B cell (primary cell): ENCODE measurements at places on chromosomes 1 and 21.

DNA sequence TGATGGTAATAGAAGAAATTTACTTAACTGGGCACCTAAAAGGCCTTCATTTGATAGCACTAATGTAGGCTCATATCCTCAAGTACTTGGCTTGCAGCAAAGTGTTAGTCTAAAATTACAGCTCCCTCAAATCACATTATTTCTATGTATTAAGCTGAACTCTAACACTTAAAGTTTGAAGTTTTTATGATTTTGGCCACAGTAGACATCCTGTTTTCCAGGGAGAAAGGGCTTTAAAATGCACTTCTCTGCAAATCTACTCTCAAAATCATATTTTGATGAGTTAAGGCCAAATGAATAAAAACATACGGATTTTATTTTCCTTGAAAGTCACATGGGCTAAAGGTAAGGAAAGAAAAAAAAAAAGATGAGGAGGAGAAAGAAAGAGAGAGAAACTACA, 575.5 kb downstream of the PLPP3 start:
- no peak for DNase-seq
- no peaks in the 10 kb centered on the region for H3K36me3 ChIP-seq
- H3K4me1 ChIP-seq, result no peaks in the 10 kb centered on the region
- no peaks in the 10 kb centered on the region for H3K27me3 ChIP-seq

DNA sequence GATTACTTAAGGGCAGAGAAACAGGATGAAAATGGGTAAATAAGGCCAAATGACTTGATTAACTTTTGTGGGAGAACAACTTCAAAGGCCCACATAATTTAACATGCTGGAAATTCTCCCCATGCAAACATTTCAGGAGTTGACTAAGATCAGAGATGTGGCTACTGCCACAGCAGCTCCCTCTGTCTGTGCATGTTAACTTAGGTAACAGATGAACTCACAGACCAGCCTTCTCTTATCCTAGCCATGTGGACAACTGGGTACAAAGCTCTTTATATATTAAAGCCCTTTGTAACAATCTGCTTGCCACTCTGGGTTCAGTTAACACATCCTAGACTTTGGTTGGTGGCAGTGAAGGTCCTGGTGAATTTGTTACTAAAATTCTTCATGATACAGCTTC, 33.2 kb downstream of the BEND5 start:
- H3K4me1 ChIP-seq, result no peaks in the 10 kb centered on the region
- no peak for DNase-seq
- H3K36me3 ChIP-seq, result peaks cover 19% of the 10 kb centered on the region
- H3K27ac ChIP-seq, result no peak overlapping the region
- no peaks in the 10 kb centered on the region for H3K27me3 ChIP-seq

- H3K36me3 ChIP-seq, result no peaks in the 10 kb centered on the region
- H3K4me1 ChIP-seq, result peaks cover 20% of the 10 kb centered on the region
- H3K27ac ChIP-seq, result no peak overlapping the region
- no peak for DNase-seq
- H3K4me3 ChIP-seq, result no peak overlapping the region
- H3K27me3 ChIP-seq, result no peaks in the 10 kb centered on the region
Observed at GRCh38 chr1:246583056-246583440, 16.8 kb downstream of the CNST start.

DNA sequence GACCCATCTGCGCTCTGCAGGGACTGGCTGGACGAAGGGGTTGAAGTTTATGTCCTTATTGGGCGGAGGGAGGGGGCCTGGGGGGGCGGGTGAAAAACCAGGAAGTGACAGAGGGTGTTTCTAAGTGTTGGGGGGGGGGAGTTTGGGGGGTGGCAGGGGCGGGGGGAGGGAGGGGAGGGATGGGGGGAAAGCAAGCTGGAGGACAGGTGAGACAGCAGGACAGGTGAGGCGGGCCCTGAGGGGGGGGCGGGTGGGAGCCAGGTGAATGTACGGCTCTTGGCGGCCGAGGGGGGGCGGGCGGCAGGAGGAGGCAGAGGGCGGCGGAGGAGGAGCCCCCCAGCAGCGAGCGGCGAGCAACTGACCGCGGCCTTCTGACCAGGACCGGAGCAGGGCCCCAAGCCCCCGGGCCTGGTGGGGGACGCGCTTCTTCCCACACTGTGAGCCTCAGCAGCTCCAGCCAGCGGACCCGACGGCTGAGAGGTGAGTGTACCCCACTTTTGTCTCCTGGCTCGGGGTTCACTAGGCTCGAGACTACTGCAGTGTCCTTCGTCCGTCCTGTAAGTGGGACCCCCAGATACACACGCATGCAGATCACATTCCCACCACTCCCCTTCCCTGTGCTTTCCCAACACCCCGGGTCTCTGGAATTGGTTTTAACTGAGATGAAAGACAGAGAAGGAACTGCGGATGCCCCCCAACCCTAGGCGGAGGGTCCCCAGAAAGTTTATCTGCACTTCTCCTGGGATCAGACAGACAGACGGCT, at the start of gene ZBTB7B:
ZBTB7B (plus strand) TSS at position 339 of the 763 bp plus-strand sequence. CDS start 11,859 bp downstream, outside the sequence.
- H3K4me3 ChIP-seq, result peak within 1 kb of the TSS; percentile 86
- H3K27me3 ChIP-seq, result no peaks in the 10 kb centered on the region
- H3K36me3 ChIP-seq, result no peaks in the 10 kb centered on the region
- peak within 1 kb of the TSS; percentile 80 for H3K27ac ChIP-seq
- peaks cover 57% of the 10 kb centered on the region for H3K4me1 ChIP-seq

GRCh38 chr1:88647249-88647645, 36.8 kb upstream of the PKN2 start:
- no peak overlapping the region for H3K27ac ChIP-seq
- H3K4me1 ChIP-seq, result no peaks in the 10 kb centered on the region
- no peak overlapping the region for H3K4me3 ChIP-seq
- DNase-seq, result no peak
- H3K27me3 ChIP-seq, result peaks cover 2% of the 10 kb centered on the region

DNA sequence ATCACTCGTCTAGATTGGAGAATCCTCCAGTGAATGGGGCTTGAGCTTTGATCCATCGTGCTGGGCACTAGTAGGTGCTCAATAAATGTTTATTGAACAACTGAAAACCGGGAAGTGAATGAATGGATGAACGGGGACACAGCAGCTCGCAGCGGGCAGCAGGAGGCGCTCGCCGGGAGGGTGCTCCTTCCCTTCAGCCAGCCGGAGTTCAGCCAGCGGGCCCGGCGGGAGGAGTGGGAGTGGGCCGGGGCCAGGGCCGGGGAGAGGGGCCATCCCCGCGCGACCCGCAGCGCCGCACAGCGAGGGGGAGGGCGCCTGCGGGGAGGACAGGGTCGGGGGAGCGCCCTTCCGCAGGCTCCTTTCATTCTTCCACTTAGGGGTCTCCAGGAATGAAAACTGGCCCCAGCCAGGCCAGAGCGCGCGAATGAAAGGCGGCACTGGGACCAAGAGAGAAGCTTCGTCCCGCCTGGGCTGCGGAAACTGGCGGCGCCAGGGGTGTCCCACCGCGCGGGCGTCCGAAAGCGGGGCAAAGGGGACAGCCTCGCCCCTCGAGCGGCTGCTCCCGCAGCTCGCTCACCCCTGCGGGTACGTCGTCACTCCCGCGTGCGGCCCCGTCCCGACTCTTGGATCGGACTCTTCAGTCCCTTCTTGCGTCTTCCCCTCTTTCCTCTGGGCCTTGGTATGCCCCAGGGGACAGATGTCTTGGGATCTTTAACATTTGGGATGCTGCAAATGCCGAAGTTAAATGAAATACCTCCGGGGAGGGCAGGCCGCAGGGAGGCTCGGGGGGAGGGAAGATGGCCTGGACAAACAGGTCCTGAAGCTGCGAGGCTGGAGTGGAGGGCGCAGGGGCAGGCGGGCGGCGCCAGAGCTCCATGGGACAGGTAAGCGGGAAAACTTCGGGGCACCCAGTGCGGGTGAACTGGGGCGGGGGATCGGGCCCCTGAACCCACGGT, 3.6 kb upstream of the INAVA start:
- DNase-seq, result peak; percentile 55
- peak overlapping the region; percentile 25 for H3K4me3 ChIP-seq
- H3K36me3 ChIP-seq, result no peaks in the 10 kb centered on the region
- H3K4me1 ChIP-seq, result peaks cover 61% of the 10 kb centered on the region

- no peaks in the 10 kb centered on the region for H3K27me3 ChIP-seq
- H3K4me3 ChIP-seq, result no peak overlapping the region
- DNase-seq, result no peak
- no peaks in the 10 kb centered on the region for H3K4me1 ChIP-seq
- no peak overlapping the region for H3K27ac ChIP-seq
Observed at GRCh38 chr1:90925928-90926869, 95.6 kb downstream of the ZNF644 start.

GRCh38 chr1:54864460-54865208, 22.4 kb downstream of the DHCR24 start:
- no peak overlapping the region for H3K27ac ChIP-seq
- no peak for DNase-seq
- no peaks in the 10 kb centered on the region for H3K36me3 ChIP-seq
- H3K27me3 ChIP-seq, result no peaks in the 10 kb centered on the region
- H3K4me3 ChIP-seq, result no peak overlapping the region

GRCh38 chr1:153526132-153526543, 9.7 kb downstream of the S100A6 start:
- no peaks in the 10 kb centered on the region for H3K4me1 ChIP-seq
- no peak for DNase-seq
- no peaks in the 10 kb centered on the region for H3K36me3 ChIP-seq
- H3K27me3 ChIP-seq, result no peaks in the 10 kb centered on the region
- no peak overlapping the region for H3K4me3 ChIP-seq

GRCh38 chr1:236395947-236396664, 2.0 kb downstream of the EDARADD start:
- peaks cover 34% of the 10 kb centered on the region for H3K27me3 ChIP-seq
- H3K4me3 ChIP-seq, result no peak overlapping the region
- no peaks in the 10 kb centered on the region for H3K36me3 ChIP-seq
- no peak for DNase-seq
- H3K27ac ChIP-seq, result no peak overlapping the region
- H3K4me1 ChIP-seq, result peaks cover 22% of the 10 kb centered on the region

GRCh38 chr21:43834146-43834905, 30.7 kb upstream of the AGPAT3 start:
- peaks cover 10% of the 10 kb centered on the region for H3K4me1 ChIP-seq
- H3K36me3 ChIP-seq, result no peaks in the 10 kb centered on the region
- no peaks in the 10 kb centered on the region for H3K27me3 ChIP-seq
- no peak for DNase-seq

- H3K4me1 ChIP-seq, result peaks cover 45% of the 10 kb centered on the region
- H3K27ac ChIP-seq, result no peak overlapping the region
- no peaks in the 10 kb centered on the region for H3K36me3 ChIP-seq
- H3K4me3 ChIP-seq, result no peak overlapping the region
- DNase-seq, result no peak
Observed at GRCh38 chr1:198530953-198531352, 9.5 kb downstream of the ATP6V1G3 start.

- H3K4me1 ChIP-seq, result peaks cover 25% of the 10 kb centered on the region
- peak overlapping the region; percentile 81 for H3K27ac ChIP-seq
- H3K4me3 ChIP-seq, result no peak overlapping the region
- no peak for DNase-seq
- no peaks in the 10 kb centered on the region for H3K27me3 ChIP-seq
- no peaks in the 10 kb centered on the region for H3K36me3 ChIP-seq
Observed at GRCh38 chr1:8562881-8563865, 245.3 kb downstream of the SLC45A1 start.

GRCh38 chr1:183937611-183938010, 99.9 kb downstream of the COLGALT2 start:
- no peak overlapping the region for H3K4me3 ChIP-seq
- H3K27ac ChIP-seq, result no peak overlapping the region
- H3K27me3 ChIP-seq, result no peaks in the 10 kb centered on the region
- H3K36me3 ChIP-seq, result no peaks in the 10 kb centered on the region

- no peaks in the 10 kb centered on the region for H3K36me3 ChIP-seq
- H3K27ac ChIP-seq, result no peak overlapping the region
- DNase-seq, result peak; percentile 40
- H3K4me3 ChIP-seq, result no peak overlapping the region
Observed at GRCh38 chr1:47262787-47263413, 30.9 kb upstream of the TAL1 start.

GRCh38 chr1:154666051-154666790, 58.2 kb upstream of the ADAR start:
- no peak overlapping the region for H3K4me3 ChIP-seq
- DNase-seq, result no peak
- no peaks in the 10 kb centered on the region for H3K27me3 ChIP-seq
- peaks cover 3% of the 10 kb centered on the region for H3K4me1 ChIP-seq

- H3K4me1 ChIP-seq, result peaks cover 65% of the 10 kb centered on the region
- DNase-seq, result no peak
- no peaks in the 10 kb centered on the region for H3K27me3 ChIP-seq
- peaks cover 6% of the 10 kb centered on the region for H3K36me3 ChIP-seq
- H3K27ac ChIP-seq, result peak overlapping the region; percentile 67
Observed at GRCh38 chr1:209758400-209758799, 2.5 kb downstream of the TRAF3IP3 start.

DNA sequence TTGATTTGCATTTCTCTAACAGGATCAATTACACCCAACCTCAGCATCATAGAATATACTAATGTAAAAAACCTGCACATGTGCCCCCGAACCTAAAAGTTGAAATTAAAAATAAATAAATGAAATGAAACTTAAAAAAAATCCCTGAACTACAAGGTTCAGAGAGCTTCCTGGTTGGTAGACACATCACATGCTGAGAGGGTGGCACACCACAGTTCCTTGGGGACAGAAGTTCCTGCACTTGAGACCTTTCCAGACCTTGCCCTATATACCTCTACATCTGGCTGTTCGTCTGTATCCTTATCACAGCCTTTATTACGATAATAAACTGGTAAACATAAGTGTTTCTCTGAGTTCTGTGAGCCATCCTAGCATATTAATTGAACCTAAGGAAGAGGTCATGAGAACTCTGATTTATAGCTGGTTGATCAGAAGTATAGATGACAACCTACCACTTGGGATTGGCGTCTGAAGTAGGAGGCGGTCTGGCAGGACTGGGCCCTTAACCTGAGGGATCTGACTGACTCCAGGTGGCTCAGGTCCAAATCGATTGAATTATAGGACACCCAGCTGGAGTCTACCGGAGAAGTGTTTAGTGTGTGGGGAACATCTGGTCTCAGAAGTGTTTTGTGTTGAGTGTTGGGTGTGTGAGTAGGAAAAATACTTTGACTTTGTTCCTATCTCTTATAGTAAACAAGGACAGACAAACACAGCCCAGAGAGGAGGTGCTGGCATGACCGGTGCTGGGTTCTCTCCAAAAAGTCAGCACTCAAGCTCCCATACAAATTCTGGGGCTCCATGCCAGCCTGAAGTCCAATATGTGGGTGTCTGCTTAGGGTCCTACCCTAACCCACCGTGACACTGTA, 19.0 kb downstream of the C1orf115 start:
- no peaks in the 10 kb centered on the region for H3K27me3 ChIP-seq
- H3K4me3 ChIP-seq, result no peak overlapping the region
- peak; percentile 54 for DNase-seq
- peaks cover 32% of the 10 kb centered on the region for H3K4me1 ChIP-seq
- no peak overlapping the region for H3K27ac ChIP-seq
- H3K36me3 ChIP-seq, result no peaks in the 10 kb centered on the region

- no peaks in the 10 kb centered on the region for H3K4me1 ChIP-seq
- H3K4me3 ChIP-seq, result no peak overlapping the region
- no peaks in the 10 kb centered on the region for H3K27me3 ChIP-seq
- DNase-seq, result no peak
Observed at GRCh38 chr1:117582451-117582850, 23.4 kb upstream of the TENT5C start.

DNA sequence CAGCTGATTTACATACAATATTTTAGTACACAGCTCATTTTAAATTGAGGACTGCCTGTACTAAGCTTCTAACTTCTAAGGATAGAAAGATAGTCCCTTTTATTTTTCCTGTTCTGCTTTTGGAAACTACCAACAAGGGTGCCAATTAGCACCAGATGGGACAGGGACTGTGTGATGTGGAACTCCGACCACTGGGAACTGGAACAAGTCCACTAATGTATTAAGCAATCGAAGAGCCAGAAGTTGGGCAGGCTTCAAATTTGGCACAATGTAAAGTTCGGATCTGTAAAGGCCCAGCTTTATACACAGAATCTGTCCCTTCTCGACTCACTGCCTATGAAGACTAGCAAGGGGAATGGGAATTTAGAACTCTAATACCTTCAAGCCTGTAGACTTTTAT, 149.3 kb downstream of the ZC3H11B start:
- H3K27me3 ChIP-seq, result no peaks in the 10 kb centered on the region
- H3K4me3 ChIP-seq, result no peak overlapping the region
- no peak overlapping the region for H3K27ac ChIP-seq
- peaks cover 20% of the 10 kb centered on the region for H3K4me1 ChIP-seq
